GM23248 (cell line): ENCODE measurements at places on chromosomes 4 and X. TPM values are rescaled to one million over a fixed set of nuclear protein-coding genes. Genes with fewer than 3 reads are reported as not detected.

Gene DIAPH2
- 7.5 and 9.0 TPM in 2 replicates for total RNA-seq

Gene TRPC3
- total RNA-seq: 0.22 TPM in 1 of 2 replicates, not detected in the other

Gene NWD2
- total RNA-seq: not detected in 2 replicates

Gene PKD2
- 125 and 136 TPM in 2 replicates for total RNA-seq

Gene GLRA3
- not detected in 2 replicates for total RNA-seq

Gene FOXR2
- total RNA-seq: not detected in 2 replicates

- no peak overlapping the region for H3K4me3 ChIP-seq
- DNase-seq: no peak
- no peaks in the 10 kb centered on the region for H3K4me1 ChIP-seq
Observed at GRCh38 chr4:155164718-155165117, 43.7 kb upstream of the NPY2R start.

DNA sequence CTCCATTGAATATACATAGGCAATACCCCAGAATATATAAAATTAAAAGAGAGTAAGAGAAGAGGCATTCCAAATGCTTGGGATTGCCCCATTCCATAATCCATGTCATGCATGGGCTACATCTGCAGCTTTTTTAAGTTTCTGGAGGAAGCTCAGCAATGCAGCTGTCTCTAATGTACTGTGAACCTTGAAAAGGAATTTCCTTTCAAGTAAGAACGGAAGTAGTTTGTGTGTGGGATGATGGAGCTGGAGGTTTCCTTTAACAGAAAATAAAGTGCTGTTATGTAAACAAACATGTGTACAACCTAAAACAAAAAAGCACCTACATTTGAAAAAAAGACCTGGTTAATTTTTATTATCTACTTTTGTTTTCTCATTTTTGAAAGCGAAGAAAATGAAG, 303.5 kb downstream of the BMPR1B start:
- H3K27ac ChIP-seq: no peak overlapping the region
- no peak for DNase-seq
- no peaks in the 10 kb centered on the region for H3K27me3 ChIP-seq
- no peak overlapping the region for H3K4me3 ChIP-seq
- no peaks in the 10 kb centered on the region for H3K4me1 ChIP-seq

DNA sequence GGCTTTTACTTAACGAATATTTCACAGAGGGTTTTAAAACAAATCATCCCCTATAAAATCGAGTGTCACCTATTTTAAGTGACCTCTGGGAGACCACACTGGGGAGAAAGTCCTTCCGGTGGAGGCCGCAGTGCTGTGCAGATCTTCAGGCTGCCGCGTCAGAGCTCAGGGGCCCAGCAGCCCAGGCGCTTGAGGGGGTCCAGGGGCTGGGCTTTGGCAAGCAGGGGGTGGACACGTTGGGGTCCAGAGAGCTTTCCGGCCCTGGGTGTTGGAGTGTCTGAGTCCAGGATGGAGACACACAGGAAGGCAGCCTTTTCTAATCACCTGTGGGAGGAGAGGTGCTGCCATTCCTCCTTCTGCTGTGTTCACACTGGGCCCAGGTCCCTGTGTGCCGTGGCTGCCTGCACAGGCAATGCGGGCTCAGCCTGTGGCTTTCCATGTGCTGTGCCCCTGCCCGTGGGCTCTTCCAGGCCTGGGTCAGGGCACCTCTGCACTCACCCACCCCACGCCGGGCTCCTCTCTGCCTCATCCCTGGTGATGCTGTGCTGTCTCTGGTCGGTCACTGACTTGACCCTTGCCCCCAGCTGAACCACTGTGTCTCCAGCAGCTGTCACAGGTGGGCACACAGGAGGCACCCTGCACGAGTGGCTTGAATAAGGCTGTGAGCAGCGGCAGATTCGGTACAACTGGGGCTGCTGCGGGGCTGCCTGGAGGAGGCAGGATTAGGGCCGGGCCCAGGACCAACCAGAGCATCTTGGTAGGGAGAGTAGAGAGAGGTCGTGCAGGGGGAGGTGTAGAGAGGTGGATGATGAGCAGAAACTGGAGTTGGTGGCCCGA, 10.0 kb downstream of the HTRA3 start:
- no peak overlapping the region for H3K4me3 ChIP-seq
- peaks cover 38% of the 10 kb centered on the region for H3K4me1 ChIP-seq
- no peak for DNase-seq
- H3K36me3 ChIP-seq: no peaks in the 10 kb centered on the region
- no peak overlapping the region for H3K27ac ChIP-seq
- no peaks in the 10 kb centered on the region for H3K27me3 ChIP-seq

- H3K4me1 ChIP-seq: no peaks in the 10 kb centered on the region
- H3K4me3 ChIP-seq: peak within 1 kb of the TSS; percentile 59
- peak; percentile 68 for DNase-seq
- H3K27ac ChIP-seq: no peak within 1 kb of the TSS
Observed at GRCh38 chr4:84498935-84499623, at the start of gene NKX6-1. Gene NKX6-1 (minus strand): TSS chr4:84499292. CDS start chr4:84498228, 1,064 bp downstream.

- no peak overlapping the region for H3K27ac ChIP-seq
- no peak for DNase-seq
- no peaks in the 10 kb centered on the region for H3K27me3 ChIP-seq
- H3K36me3 ChIP-seq: no peaks in the 10 kb centered on the region
- no peak overlapping the region for H3K4me3 ChIP-seq
- peaks cover 47% of the 10 kb centered on the region for H3K4me1 ChIP-seq
Observed at GRCh38 chr4:112973750-112974251, 75.7 kb upstream of the ANK2 start.

DNA sequence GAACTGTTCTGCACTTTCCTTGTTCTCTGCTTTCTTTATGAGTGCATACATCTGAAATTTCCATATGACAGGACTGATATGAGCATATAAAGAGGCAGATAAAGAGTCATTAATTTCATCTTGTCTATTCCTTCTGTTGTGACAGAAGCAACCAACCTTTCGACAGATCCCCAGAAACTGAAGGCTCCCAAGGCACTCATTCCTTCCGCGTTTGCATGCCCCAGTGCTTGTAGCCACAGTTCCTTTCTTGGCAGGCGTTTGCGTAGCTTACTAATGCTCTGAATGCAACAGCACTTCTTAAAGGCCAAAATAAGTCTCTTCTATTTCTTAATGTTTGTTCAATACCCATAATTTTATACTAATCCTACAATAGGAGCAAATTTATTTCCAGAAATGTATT, 94.0 kb upstream of the TBL1X start:
- no peak overlapping the region for H3K27ac ChIP-seq
- DNase-seq: peak; percentile 65

- no peak overlapping the region for H3K4me3 ChIP-seq
- H3K36me3 ChIP-seq: no peaks in the 10 kb centered on the region
- no peaks in the 10 kb centered on the region for H3K27me3 ChIP-seq
- no peak overlapping the region for H3K27ac ChIP-seq
- H3K4me1 ChIP-seq: no peaks in the 10 kb centered on the region
Observed at GRCh38 chr4:113090954-113091353, 41.5 kb downstream of the ANK2 start.

DNA sequence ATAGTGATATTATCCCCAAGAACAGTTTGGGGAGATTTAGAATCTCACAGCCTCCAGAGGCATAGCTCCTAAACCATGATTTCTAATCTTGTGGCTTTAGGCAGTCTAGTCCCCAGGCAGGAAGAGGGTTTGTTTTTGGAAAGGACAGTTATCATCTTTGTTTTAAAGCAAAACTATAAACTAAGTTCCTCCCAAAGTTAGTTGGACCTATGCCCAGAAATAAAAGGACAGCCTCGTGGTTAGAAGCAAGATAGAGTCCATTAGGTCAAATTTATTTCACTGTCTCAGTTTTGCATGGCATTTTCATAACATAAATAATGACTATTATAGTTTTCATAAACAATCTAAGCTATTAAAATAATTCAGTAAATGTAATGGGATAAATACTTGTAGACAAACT, 120.5 kb downstream of the MAGEC2 start:
- no peaks in the 10 kb centered on the region for H3K36me3 ChIP-seq
- H3K27ac ChIP-seq: no peak overlapping the region
- H3K4me1 ChIP-seq: no peaks in the 10 kb centered on the region
- no peaks in the 10 kb centered on the region for H3K27me3 ChIP-seq
- DNase-seq: no peak
- no peak overlapping the region for H3K4me3 ChIP-seq

DNA sequence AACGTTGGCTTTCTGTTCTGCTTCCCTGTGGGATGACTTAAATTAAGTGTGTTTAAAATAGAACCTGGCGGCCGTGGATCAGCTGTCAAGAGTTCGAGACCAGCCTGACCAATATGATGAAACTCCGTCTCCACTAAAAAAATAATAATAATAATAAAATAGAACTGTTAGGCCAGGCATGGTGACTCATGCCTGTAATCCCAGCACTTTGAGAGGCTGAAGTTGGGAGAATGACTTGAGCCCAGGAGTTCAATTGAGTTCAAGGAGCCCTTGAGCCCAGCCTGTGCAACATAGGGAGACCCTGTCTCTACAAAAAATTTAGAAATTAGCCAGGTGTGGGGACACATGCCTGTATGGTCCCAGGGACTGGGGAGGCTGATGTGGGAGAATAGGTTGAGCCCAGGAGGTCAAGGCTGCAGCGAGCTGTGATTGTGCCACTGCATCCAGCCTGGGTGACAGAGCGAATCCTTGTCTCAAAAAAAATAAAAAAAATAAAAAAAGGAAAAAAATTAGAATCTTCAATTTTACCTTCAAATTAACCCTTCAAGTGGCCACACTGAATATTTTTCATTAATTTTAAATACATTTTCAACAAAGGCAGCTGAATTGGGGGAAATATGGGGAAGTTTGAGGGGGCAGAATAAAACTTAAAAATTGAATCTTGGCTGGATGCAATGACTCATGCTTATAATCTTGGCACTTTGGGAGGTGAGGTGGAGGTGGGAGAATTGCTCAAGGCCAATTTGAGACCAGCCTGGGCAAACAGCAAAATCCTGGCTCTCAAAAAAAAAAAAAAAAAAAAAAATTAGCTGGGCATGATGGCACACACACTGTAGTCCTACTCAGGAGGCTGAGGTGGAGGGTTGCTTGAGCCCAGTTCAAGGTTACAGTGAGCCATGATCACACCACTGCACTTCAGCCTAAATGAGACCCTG, 31.8 kb upstream of the HSD17B13 start:
- no peaks in the 10 kb centered on the region for H3K36me3 ChIP-seq
- peak; percentile 72 for DNase-seq
- peak overlapping the region; percentile 89 for H3K27ac ChIP-seq
- no peaks in the 10 kb centered on the region for H3K27me3 ChIP-seq

GRCh38 chr4:39889226-39889625, 88.5 kb downstream of the PDS5A start:
- no peak overlapping the region for H3K27ac ChIP-seq
- no peak for DNase-seq

DNA sequence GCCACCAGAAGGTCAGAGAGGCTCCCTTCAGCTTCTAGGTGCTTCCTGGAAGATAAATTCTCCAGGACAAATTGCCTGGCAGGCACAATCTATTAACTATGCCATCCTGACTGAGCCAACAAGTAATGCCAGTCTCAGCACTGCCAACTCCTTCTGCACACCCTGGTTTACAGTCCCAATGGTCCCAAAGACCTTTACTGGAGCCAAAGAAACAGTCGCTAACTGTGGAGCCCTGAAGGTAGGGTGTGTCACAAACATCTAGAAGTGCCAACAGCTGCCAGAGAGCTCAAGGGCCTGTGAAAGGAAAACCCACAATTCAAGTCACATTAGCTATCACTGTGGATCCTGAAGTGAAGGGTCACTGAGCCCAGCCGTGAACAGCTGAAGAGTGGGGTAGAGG, 34.9 kb upstream of the CITED1 start:
- H3K36me3 ChIP-seq: no peaks in the 10 kb centered on the region
- H3K4me3 ChIP-seq: no peak overlapping the region
- H3K27me3 ChIP-seq: no peaks in the 10 kb centered on the region
- no peak for DNase-seq
- no peak overlapping the region for H3K27ac ChIP-seq

DNA sequence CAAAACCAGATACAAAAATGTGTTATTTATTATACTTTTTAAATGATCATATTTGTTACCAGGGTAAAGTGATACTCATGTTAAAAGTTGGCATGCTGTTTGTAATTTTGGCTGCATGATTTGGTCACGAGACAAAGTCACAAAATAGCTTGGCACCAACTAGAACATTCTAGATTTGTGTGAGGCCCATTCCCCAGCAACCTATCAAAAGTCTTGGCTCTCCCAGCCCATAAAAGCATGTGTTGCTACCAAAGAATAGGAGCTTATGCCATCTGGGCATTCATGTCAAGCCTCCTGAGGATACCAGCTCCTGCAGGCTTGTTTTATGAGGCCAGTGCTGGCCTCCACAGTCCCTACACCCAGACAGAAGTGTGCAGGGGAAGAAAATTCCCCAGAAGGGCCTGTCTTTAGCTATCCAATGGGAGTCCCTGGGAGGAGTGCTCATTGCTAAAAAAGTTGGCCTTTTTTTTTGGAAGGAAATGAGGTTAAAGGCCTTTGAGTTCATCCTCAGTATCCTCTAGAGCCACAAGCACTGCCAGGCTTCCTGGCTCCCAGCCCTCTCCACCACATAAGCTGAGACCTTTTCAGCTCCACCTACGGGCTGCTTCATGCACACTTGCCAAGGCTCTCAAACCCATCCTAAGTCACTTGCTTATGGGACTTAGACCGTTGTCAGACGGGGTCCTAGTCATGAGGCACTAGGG, 211.9 kb upstream of the EOLA2 start:
- DNase-seq: no peak
- no peak overlapping the region for H3K4me3 ChIP-seq
- H3K36me3 ChIP-seq: no peaks in the 10 kb centered on the region

DNA sequence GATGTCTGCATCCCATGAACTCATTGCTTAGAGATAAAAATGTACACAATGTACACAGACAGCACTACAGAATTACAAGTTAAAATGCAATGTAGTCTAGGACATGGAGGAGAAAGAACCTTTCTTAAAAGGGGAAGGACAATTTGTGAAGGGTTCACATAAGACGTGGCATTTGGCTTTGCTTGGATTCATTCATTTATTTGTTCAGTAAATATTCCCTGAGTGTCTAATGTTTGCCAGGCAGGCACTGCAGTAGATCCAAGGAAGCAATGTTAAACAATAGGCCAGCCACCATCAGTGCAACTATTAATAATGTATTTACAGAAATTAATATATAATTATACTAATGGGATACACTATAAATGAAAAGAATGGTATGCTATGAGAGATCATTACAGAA, 94.4 kb downstream of the GRIA2 start:
- H3K27ac ChIP-seq: no peak overlapping the region
- DNase-seq: no peak
- H3K36me3 ChIP-seq: no peaks in the 10 kb centered on the region
- H3K4me1 ChIP-seq: no peaks in the 10 kb centered on the region
- no peak overlapping the region for H3K4me3 ChIP-seq
- H3K27me3 ChIP-seq: no peaks in the 10 kb centered on the region; the same call in 1 of the 2 replicates
